Activated CD8-positive, alpha-beta T cell treated with anti-CD3 and anti-CD28 coated beads, Interleukin-2, amount 10 ng/mL, durations not matched to agents 7 days and 5 days (primary cell): ENCODE measurements at places on chromosomes 3 and 15. TPM values are rescaled to one million over a fixed set of nuclear protein-coding genes. Genes with fewer than 3 reads are reported as not detected.

Gene ARIH2
- total RNA-seq: 112 TPM

GRCh38 chr15:75362642-75363249 is 5.7 kb downstream of the MAN2C1 start:
- H3K27me3 ChIP-seq: no peaks in the 10 kb centered on the region
- H3K4me3 ChIP-seq: no peak overlapping the region
- peaks cover 13% of the 10 kb centered on the region for H3K36me3 ChIP-seq
- DNase-seq: no peak
- peak overlapping the region; percentile 52 for H3K27ac ChIP-seq

Gene TMEM87A
- 33.1 TPM for total RNA-seq

Gene A4GNT
- not detected for total RNA-seq

Gene ETFA
- 108 TPM for total RNA-seq

DNA sequence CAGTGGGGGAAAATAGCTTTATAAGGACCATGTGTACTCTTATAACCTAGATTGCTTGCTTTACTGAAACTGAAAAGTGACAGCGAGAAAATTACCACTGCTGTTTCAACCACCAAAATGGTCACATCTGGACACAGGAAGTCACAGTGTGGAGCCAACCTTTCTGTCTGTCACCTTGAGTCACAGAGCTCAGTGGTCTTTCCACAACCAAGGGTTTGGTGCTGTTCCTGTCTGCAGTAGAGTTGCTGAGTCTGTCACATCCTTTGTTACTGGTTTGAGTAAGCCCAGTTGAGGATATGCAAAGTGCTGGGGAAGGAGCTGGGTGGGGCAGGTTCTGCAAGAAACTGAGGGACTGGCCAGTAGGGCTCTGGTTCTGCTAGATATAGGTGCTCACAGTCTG is 139.1 kb upstream of the EIF1B start:
- H3K4me1 ChIP-seq: peaks cover 12% of the 10 kb centered on the region
- no peaks in the 10 kb centered on the region for H3K27me3 ChIP-seq
- H3K36me3 ChIP-seq: no peaks in the 10 kb centered on the region
- H3K27ac ChIP-seq: peak overlapping the region; percentile 42
- H3K4me3 ChIP-seq: no peak overlapping the region
- DNase-seq: no peak

DNA sequence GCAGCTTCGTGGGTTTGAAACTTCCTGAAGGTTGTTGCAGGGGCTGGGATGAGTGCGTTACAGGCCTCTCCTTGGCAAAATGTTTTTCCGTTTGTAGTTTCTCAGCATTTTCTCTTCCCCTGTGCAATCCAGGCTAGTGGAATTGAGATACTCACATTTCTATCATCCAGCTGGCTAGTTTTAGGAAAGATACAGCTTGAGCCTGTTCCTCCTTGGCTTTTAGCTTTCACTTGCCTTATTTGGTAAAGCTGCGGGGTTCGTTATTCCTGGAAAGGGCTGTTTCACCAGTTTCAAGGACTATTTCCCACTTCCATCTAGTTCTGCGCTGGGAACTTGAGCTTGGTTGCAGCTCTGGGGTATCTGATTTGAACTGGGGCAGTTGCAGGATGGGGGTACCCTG is 90.3 kb downstream of the ITPR1 start:
- no peak overlapping the region for H3K4me3 ChIP-seq
- H3K27me3 ChIP-seq: no peaks in the 10 kb centered on the region
- DNase-seq: no peak
- H3K4me1 ChIP-seq: peaks cover 45% of the 10 kb centered on the region
- no peak overlapping the region for H3K27ac ChIP-seq
- H3K36me3 ChIP-seq: no peaks in the 10 kb centered on the region

Gene KCNH8
- total RNA-seq: not detected

Gene FBXO40
- not detected for total RNA-seq

Gene PDZRN3
- total RNA-seq: not detected

- no peaks in the 10 kb centered on the region for H3K27me3 ChIP-seq
- H3K4me3 ChIP-seq: no peak overlapping the region
- no peaks in the 10 kb centered on the region for H3K36me3 ChIP-seq
Measured at GRCh38 chr3:177837951-177838655, 640.8 kb upstream of the TBL1XR1 start.

Gene MINDY4B
- total RNA-seq: not detected

Gene C3orf20
- total RNA-seq: 0.11 TPM

Gene ST8SIA2
- not detected for total RNA-seq

GRCh38 chr3:31924610-31925270 is 56.3 kb downstream of the OSBPL10 start:
- no peaks in the 10 kb centered on the region for H3K27me3 ChIP-seq
- peaks cover 11% of the 10 kb centered on the region for H3K4me1 ChIP-seq
- no peak for DNase-seq
- H3K27ac ChIP-seq: no peak overlapping the region

DNA sequence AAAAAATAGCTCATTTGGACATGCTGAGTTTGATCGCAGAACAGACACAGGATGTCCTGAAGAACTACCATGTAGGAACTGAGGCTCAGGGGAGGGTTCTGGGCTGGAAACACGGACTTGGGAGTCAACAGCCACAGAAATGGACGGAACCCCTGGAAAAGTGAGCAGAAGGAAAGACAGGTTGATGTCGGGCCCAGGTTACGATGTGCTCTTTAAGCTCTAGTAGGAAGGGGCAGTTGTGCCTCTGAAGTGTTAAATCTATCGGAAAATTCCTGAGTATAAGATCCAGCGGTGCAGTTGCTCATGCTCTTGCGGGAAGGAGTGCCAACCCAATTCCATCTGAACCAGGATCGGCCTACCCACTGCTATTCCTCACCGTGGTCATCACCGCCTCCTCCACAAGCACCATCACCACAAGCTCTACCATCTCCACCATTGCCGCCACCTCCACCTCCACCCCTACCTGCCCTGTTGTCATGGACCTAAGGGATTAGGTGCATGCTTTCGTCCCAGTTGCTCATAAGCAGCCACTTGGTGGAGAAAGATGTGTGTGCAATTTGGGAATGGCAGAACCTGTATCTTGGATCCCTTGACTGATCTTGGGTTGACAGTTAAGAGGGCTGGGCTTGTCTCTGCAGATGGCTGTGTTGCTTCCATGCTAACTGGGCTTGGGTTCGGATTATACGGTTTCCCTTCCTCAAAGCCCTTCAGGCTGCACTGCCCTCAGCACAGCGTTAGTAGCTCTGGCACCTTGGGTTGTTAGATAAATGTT is 108.5 kb downstream of the ASB7 start:
- no peak overlapping the region for H3K27ac ChIP-seq
- no peaks in the 10 kb centered on the region for H3K4me1 ChIP-seq
- no peak for DNase-seq
- no peak overlapping the region for H3K4me3 ChIP-seq
- H3K36me3 ChIP-seq: no peaks in the 10 kb centered on the region
- H3K27me3 ChIP-seq: no peaks in the 10 kb centered on the region

DNA sequence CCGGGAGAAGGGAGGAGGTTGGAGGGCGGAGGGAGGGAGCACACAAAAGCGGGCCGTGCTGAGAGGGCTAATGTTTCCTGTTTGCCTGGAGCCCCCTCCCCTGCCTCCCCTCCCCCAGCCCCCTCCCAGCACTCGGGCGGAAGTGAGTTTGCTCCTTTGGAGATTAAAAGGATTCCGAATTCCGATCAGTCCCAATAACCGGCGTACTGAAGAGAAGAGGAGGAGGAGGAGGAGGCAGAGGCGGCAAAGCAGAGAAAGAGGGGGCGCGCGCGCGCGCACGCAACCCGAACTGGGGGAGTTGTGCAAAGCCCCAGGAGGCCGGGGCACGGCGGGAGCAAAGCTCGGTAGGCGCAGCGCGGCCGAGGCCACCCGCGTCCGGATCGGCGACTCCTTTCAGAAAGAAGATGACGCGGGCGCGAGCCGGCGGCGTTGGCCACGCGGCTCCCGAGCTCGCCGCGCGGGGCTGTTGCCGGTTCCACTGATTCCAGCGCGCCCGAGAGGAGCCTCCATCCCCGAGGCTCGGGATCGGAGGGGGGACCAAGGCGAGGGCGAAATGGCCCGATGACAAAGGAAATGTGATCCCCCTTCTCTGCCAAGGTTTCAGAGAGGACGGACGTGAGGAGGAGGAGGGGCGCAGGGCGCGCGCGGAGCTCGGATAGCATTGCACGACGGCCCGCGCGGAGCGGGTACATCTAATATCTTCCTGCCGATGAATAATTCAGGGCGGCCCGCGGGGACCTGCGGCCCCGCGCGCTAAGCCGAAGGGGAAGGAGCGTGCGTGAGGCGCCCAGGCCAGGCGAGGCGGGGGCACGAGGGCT is 1.1 kb upstream of the TRIM71 start:
- peak overlapping the region; percentile 64 for H3K4me3 ChIP-seq
- H3K36me3 ChIP-seq: peaks cover 2% of the 10 kb centered on the region
- no peak overlapping the region for H3K27ac ChIP-seq
- H3K27me3 ChIP-seq: peaks cover 57% of the 10 kb centered on the region

GRCh38 chr3:172115787-172116186 is 76.4 kb downstream of the FNDC3B start:
- DNase-seq: no peak
- H3K4me1 ChIP-seq: peaks cover 3% of the 10 kb centered on the region
- no peaks in the 10 kb centered on the region for H3K27me3 ChIP-seq
- peaks cover 7% of the 10 kb centered on the region for H3K36me3 ChIP-seq
- H3K27ac ChIP-seq: no peak overlapping the region
- no peak overlapping the region for H3K4me3 ChIP-seq

DNA sequence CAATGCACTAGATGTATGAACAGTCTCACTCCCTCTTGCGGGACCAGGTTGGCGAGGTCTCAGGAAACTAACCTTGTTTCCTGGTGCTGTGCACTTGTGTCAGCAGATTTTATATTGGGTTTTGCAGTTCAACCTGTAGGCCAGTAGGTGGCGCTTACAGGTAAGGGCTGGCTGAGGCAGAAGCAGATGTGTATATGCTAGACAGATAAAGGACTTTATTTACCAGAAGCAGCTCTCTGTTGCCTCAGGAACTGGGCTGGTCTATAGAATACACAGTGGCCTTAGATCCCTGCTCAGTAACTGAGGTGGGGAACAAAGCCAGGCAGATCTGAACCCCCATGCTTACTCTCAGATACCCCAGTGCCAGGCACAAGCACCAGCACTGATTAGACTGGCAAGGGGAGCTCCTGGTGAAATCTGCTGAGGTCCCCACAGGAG is 296.8 kb downstream of the DOCK3 start:
- peaks cover 16% of the 10 kb centered on the region for H3K4me1 ChIP-seq
- H3K4me3 ChIP-seq: no peak overlapping the region
- no peaks in the 10 kb centered on the region for H3K27me3 ChIP-seq
- DNase-seq: peak; percentile 72

DNA sequence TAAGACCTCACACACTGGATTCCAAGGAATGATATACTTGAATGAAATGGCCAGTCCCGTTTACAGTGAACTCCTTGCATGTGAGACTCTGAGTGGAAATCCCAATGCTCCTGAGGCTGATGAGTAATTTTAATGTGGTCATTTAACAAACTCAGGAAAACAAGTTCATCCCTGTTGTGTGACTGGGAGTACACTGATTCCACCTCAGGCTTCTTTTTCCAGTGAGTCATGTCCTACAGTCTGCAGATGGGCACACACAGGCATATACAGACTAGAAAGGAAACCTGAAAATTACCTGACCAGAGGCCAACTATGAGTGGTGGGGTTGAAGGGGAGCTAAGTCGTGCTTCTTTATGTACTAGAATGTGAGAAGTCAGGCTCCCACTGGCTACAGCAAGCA is 5.8 kb downstream of the SQOR start:
- no peak overlapping the region for H3K27ac ChIP-seq
- H3K27me3 ChIP-seq: no peaks in the 10 kb centered on the region
- peaks cover 72% of the 10 kb centered on the region for H3K4me1 ChIP-seq

Gene CERS3
- 0.18 TPM for total RNA-seq

GRCh38 chr3:123737168-123737567 is 147.0 kb downstream of the MYLK start:
- H3K27ac ChIP-seq: no peak overlapping the region
- H3K27me3 ChIP-seq: peaks cover 2% of the 10 kb centered on the region
- H3K4me3 ChIP-seq: no peak overlapping the region

DNA sequence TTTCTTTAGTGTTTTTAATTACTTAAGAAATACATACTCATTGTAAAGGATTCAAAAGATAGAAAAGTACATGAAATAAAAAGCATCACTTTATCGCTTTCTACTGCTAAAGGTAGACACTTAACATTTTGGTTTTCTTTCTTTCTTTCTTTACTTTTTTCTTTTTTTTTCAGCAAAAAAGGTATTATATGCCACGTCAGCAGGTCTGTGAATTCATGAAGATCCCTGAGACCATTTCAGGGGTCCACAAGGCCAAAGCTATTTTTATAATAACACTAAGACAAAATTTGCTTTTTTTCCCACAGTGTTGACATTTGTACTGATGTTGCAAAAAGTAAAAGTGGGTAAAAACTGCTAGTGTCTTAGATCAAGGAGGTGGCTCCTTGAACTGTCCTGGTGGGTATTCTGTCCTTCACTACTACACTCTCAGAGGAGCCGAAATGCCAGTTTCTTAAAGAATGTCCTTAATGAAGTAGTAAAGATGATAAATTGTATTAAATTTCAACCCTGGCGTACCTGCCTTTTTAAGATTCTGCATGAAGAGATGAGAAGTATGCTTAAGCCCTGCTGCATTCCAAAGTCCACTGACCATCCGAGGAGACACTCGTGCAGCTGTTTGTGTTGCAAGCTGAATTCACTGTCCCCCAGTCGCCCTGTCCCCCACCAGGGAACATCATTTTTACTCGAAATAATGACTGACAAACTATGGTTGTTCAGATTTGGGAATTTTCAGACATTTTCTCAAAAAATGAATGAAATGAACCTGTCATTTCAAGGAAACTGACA is 106.7 kb upstream of the PIAS1 start:
- H3K36me3 ChIP-seq: peaks cover 5% of the 10 kb centered on the region
- H3K4me3 ChIP-seq: no peak overlapping the region
- H3K27ac ChIP-seq: no peak overlapping the region

GRCh38 chr3:119620899-119621298 is 23.2 kb downstream of the PLA1A start:
- no peak overlapping the region for H3K27ac ChIP-seq
- H3K27me3 ChIP-seq: peaks cover 17% of the 10 kb centered on the region
- no peaks in the 10 kb centered on the region for H3K36me3 ChIP-seq
- H3K4me3 ChIP-seq: no peak overlapping the region
- H3K4me1 ChIP-seq: no peaks in the 10 kb centered on the region
- DNase-seq: no peak

DNA sequence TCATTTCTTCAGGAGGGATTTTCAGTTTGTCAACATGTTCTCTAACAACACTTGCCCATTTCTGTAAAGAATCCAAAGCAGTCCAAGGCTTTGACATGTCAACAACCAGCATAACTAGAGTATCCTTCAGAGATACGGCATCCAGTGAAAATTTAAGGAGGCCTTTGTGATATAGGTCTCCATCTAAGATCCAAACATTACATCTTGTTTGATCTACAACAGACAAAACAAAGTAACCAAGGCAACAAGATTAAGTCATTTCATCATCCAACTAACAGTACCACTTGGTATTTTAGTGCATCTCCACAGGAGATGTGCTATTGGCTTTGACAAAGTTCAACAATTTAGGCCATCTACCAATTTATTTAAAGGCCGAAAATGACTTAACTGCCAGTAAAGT is 25.8 kb downstream of the DYNC1LI1 start:
- no peaks in the 10 kb centered on the region for H3K4me1 ChIP-seq
- DNase-seq: no peak
- no peak overlapping the region for H3K4me3 ChIP-seq

Gene SRPRB
- total RNA-seq: 48.1 TPM

- H3K27ac ChIP-seq: no peak overlapping the region
- H3K27me3 ChIP-seq: no peaks in the 10 kb centered on the region
- H3K4me3 ChIP-seq: no peak overlapping the region
- H3K4me1 ChIP-seq: no peaks in the 10 kb centered on the region
- no peak for DNase-seq
Measured at GRCh38 chr3:96831175-96831574, 16.8 kb downstream of the EPHA6 start.

Gene TJP1
- total RNA-seq: not detected

- H3K4me1 ChIP-seq: no peaks in the 10 kb centered on the region
- H3K27me3 ChIP-seq: no peaks in the 10 kb centered on the region
- H3K27ac ChIP-seq: no peak overlapping the region
- no peaks in the 10 kb centered on the region for H3K36me3 ChIP-seq
- no peak overlapping the region for H3K4me3 ChIP-seq
Measured at GRCh38 chr3:41265823-41266273, 66.5 kb downstream of the CTNNB1 start.
